Ovary (tissue), 10 donors: ENCODE measurements at places on chromosomes 2 and 18.

- H3K4me3 ChIP-seq, result no peak overlapping the region
- H3K4me1 ChIP-seq, result no peaks in the 10 kb centered on the region
- no peaks in the 10 kb centered on the region for H3K27me3 ChIP-seq
- H3K27ac ChIP-seq, result no peak overlapping the region
- DNase-seq, result no peak
- H3K36me3 ChIP-seq, result no peaks in the 10 kb centered on the region
Observed at GRCh38 chr18:75775121-75775520, 347.6 kb upstream of the SMIM21 start.

- H3K4me1 ChIP-seq, result no peaks in the 10 kb centered on the region
- no peak for DNase-seq
- H3K27ac ChIP-seq, result no peak overlapping the region
Observed at GRCh38 chr2:60957643-60958042, 59.9 kb upstream of the PEX13 start.

- DNase-seq, result no peak
- H3K27me3 ChIP-seq, result no peaks in the 10 kb centered on the region
- no peak overlapping the region for H3K4me3 ChIP-seq
- no peaks in the 10 kb centered on the region for H3K36me3 ChIP-seq
- no peak overlapping the region for H3K27ac ChIP-seq
- no peaks in the 10 kb centered on the region for H3K4me1 ChIP-seq
Observed at GRCh38 chr18:79872527-79873444, 75.0 kb downstream of the KCNG2 start.

GRCh38 chr18:40371673-40372072, 1583.4 kb upstream of the PIK3C3 start:
- no peak for DNase-seq
- no peaks in the 10 kb centered on the region for H3K27me3 ChIP-seq
- H3K36me3 ChIP-seq, result no peaks in the 10 kb centered on the region
- no peaks in the 10 kb centered on the region for H3K4me1 ChIP-seq

DNA sequence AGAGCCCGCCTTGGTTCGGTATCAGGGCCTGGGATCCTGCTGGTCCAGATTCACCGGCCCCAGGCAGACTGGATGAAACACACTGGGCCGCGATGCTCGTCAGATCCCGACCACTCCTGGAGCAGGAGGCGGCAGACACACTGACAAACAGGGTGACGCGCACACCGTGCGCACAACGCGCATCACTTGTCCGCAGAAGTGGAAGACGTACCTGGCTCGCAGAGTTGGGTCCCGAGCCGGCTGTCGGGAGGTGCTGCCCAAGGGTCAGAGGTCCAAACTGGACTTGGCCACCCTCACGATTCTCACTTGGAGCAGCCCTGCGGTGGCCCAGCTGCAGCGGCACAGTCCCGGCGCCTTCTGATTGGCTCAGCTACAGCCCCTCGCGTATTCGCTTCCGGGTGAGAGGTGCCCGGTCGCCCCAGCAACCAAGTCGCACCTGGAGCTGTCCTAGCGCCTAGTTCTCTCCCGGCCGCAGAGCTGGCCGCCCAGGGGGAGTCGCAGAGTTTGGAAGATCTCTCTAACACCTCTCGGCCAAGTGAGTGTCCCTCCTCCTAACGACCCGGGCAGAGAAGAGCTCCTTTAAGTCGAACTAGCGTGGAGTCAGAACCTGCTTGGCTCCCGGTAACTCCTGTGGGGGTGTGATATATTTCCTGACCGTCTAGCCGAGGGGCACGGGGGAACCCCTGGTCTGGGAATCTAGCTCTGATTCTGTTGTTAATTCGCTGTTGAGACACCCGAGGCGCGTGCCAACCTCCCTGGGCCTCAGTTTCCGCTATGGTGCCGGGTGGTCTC, at the start of the genes DHX57 and MORN2:
Gene DHX57 (minus strand): TSS at position 359 of the 792 bp plus-strand sequence. CDS start 7,529 bp downstream, outside the sequence.
Gene MORN2 (plus strand): TSS at position 401 of the 792 bp plus-strand sequence.
- peak within 1 kb of the TSS; percentile 64 for H3K4me3 ChIP-seq
- no peaks in the 10 kb centered on the region for H3K36me3 ChIP-seq
- DNase-seq, result peak; percentile 88
- H3K4me1 ChIP-seq, result peaks cover 2% of the 10 kb centered on the region
- H3K27me3 ChIP-seq, result no peaks in the 10 kb centered on the region

DNA sequence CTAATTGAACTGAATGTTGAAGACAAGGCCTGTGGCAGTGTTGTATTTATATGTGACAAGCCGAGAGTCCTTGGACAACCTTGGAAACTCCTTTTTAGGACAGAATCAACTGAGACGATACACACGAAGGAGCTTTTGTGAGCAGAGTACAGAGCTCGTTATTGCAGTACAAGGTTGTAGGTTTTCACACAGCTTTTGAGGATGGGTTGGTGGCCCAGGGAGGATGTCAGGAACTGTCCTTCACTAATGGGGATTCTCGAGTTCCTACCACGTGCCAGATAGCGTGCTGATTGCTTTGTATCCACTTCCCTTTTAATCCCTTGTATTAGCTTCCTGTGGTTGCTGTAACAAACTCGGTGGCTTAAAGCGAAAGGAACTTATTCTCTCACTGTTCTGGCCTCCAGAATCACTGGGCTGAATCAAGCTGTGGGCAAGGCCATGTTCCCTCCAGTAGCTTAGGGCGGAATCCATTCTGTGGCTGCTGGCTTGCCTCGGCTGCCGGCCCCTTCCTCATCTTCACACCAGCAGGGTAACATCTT, 20.2 kb downstream of the INPP4A start:
- no peak overlapping the region for H3K27ac ChIP-seq
- H3K4me3 ChIP-seq, result no peak overlapping the region
- H3K27me3 ChIP-seq, result no peaks in the 10 kb centered on the region

DNA sequence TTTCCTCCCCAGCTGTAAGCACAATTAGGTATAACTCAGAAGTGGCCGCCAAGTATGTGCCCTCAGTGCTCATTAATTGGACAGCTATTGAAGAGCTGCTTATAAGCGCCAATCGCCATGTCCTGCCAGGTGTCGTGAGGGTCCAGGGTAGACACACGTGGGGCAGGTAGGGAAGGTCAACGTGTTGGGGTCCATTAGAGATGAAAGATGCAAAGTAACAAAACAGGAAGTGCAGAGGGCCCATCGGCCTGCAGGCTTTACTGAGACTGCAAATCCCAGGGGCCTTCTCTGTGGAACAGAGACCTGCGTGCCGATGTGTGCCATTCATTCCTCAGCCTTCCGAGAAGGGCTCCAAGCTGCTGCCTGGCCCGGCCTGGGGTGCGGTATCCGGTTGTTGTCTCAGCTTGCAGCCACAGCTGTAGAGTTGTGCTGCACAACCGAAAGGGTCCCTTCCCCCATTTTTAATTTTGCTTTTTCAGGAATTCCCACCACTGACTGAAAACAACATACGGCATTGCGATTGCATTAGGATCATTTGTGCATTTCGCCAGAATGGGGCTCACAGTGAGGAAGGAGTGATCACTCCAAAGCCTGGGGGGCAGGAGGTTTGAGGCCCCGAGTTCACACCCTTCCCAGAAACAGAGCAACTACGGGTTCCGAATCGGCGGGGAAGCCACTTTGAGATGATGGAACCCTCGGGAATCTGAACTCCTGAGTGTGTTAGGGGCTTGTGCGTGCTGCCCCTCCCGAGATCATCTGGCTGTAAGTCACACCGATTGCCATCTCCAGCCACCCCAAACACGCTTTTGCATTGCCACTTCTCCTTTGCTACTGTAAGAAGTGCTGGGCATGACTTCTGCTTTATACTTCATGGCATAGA, 94.3 kb downstream of the TSHZ1 start:
- no peak overlapping the region for H3K4me3 ChIP-seq
- no peaks in the 10 kb centered on the region for H3K36me3 ChIP-seq
- DNase-seq, result no peak
- no peak overlapping the region for H3K27ac ChIP-seq
- no peaks in the 10 kb centered on the region for H3K27me3 ChIP-seq
- no peaks in the 10 kb centered on the region for H3K4me1 ChIP-seq

GRCh38 chr18:7940971-7941370, 373.9 kb downstream of the PTPRM start:
- H3K27me3 ChIP-seq, result no peaks in the 10 kb centered on the region
- no peak overlapping the region for H3K4me3 ChIP-seq
- no peaks in the 10 kb centered on the region for H3K36me3 ChIP-seq
- no peaks in the 10 kb centered on the region for H3K4me1 ChIP-seq
- DNase-seq, result no peak

DNA sequence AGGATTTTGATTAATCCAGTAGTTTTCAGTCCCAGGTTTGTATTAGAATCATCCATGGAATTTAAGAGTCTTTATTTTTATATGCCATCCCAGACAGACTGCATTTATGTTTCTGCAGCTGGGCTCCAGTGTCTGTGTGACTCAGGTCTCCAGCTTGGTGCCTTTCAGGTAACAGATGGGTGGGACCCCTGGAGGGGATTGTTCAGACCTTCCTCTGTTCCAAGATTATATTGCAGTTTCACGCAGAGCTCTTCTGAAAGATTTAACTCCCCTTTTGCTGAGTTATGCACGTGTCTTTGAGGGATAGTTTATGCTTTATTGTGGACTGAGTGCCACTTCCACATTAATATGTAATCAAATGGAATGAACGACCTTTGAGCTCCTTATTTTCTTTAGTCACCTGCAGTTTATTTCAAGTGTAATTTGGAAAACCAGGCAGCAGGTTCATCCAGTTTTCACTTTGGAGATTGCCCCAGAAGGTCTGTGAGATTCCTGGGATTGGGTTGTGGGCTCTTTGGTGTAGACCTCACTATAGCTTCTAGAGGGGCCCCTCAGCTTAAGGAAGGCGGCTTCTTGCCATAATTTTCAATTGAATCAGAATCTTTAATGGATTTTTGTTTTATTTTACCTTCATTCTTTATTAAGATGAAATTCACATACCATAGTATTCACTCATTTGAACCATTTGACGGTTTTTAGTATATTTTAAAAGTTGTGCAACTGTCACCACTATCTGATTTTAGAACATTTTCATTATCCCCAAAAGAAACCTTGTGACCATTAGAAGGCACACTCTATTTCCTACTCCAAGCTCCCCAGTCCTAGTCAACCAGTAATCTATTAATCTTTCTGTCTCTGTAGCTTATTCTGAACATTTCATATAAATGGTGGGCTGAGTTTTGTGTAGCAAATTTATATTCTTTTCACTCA, 135.0 kb downstream of the WDSUB1 start:
- H3K4me3 ChIP-seq, result no peak overlapping the region
- no peak overlapping the region for H3K27ac ChIP-seq
- no peaks in the 10 kb centered on the region for H3K27me3 ChIP-seq
- DNase-seq, result no peak
- H3K4me1 ChIP-seq, result peaks cover 8% of the 10 kb centered on the region

- no peaks in the 10 kb centered on the region for H3K4me1 ChIP-seq
- no peak for DNase-seq
- no peak overlapping the region for H3K4me3 ChIP-seq
- H3K27ac ChIP-seq, result no peak overlapping the region
- no peaks in the 10 kb centered on the region for H3K27me3 ChIP-seq
- no peaks in the 10 kb centered on the region for H3K36me3 ChIP-seq
Observed at GRCh38 chr2:79782576-79783452, 270.0 kb downstream of the CTNNA2 start.

DNA sequence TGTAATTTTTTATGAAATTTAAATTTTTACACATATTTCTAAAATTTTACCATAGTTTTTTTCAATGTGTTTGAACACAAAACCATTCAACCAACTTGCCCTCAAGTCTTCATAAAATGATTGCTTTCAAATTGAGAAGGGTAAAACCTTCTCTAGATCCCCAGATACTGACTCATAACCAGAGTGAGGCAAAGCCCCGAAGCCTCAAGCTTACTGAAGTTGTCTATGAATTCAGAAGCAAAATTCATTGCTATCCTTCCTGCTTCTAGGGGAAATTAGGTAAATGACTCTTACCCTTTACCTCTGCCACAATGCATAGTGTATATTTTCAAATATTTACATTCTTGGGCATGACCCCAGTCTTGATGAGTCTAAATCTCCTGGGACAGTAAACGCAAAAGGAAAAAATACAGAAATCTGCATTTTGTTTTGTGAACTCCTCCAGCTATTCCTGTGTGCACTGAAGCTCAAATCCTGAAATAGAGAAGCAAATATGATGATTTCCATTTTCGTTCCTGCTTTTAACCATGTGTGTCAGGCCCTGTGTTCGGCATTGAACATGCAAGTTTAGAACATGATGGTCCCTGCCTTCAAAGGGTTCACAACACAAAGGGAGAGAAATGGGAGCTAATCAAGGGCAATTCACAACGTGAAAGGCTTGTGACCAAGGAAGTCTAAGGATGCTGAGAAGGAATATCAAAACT, 246.3 kb downstream of the SUCLG1 start:
- H3K36me3 ChIP-seq, result no peaks in the 10 kb centered on the region
- DNase-seq, result no peak
- H3K27me3 ChIP-seq, result no peaks in the 10 kb centered on the region
- no peak overlapping the region for H3K27ac ChIP-seq

GRCh38 chr2:224517963-224518362, 67.2 kb downstream of the CUL3 start:
- H3K27me3 ChIP-seq, result no peaks in the 10 kb centered on the region
- H3K4me1 ChIP-seq, result peaks cover 5% of the 10 kb centered on the region

DNA sequence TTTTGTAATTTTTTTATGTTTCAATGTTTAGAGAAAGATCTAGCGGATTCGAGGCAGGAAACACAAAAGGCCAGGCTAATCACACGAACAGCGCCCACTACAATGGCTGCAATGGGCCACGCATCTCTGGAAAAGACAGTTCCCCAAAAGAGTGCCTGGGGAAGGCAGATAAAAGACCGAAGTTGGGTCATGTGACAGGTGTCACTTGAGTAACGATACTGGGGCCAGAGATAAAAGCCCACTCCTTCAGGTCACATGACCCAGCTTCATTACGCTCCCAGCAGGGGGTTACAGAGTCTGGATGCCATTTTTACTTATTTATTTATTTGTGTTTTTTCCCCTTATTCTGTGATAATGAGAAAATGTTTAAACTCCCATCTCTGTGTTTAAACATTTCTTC, 95.4 kb downstream of the CDK15 start:
- no peak overlapping the region for H3K27ac ChIP-seq
- no peaks in the 10 kb centered on the region for H3K36me3 ChIP-seq
- no peak for DNase-seq

- no peaks in the 10 kb centered on the region for H3K27me3 ChIP-seq
- no peak for DNase-seq
- H3K4me3 ChIP-seq, result no peak overlapping the region
- H3K36me3 ChIP-seq, result no peaks in the 10 kb centered on the region
Observed at GRCh38 chr2:229783108-229783721, 68.9 kb upstream of the DNER start.

DNA sequence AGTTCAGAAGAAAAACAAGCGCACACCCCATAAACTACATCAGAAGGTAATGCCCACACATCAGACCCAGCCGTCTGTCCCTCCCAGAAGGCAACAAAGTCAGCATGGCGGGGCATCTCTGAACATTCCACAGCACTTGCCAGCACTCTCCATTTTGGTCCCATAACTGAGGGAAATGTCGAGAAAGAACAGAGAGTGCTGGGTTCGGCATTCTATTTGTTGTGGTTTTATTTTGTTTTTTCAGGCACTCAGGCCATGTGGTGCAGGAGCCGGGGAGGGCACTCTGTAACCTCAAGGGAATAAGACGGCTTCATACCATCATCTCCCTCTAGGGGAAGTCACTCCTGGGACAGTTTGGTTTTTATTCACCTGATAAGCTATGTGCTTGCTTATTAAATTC, 156.0 kb downstream of the SEPTIN10 start:
- no peaks in the 10 kb centered on the region for H3K4me1 ChIP-seq
- H3K36me3 ChIP-seq, result no peaks in the 10 kb centered on the region
- DNase-seq, result no peak
- H3K27me3 ChIP-seq, result no peaks in the 10 kb centered on the region
